ENCODE measurements at places on chromosomes 3 and 15.

GRCh38 chr3:187773233-187774184, 28.2 kb upstream of the BCL6 start:
- no peak for DNase-seq

DNA sequence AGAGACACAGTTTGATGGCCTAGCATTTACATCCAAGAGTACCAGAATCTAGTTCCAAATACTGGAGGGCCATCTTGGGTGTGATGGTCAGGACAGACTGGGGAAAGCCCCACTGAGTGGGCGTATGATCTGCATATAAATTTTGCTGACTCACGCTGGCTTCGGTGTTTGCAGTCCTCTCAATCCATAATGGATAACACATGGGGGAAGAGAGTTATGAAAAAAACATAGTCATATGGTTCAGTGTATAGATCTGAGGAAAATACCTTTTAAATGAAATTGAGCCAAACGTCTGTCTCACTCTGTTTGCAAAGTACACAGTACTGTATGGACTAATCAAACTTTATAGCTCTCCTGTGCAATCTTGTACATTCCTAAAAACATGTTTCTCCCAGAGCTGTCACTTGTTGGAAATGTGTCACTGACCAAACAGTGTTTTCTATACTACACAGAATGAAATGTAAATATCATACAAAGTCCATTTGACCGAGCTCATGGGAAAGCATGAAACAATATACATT, 125.3 kb upstream of the THBS1 start:
- no peak for DNase-seq

DNA sequence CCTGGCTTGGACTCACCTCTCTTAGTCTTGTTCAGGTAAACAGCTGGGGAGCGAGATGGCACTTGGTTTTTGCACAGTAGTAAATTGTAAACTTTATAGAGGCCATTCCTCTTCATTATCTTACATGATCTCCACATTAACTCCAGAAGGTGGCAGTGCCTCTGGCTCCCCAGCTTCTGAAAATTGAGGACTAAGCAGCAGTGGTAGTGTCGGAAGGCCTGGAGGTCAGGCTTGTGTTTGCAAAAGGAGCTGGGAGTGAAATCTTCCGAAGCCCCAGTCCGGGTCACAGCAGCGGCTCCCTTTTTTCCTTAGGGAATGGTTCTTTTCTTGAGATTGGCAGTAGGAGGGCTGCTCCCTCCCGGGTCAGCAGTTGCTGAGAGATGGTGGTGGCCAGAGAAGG, 85.7 kb downstream of the FNDC3B start:
- DNase-seq: no peak

- no peak for DNase-seq
Observed at GRCh38 chr3:86814918-86815655, 175.9 kb downstream of the VGLL3 start.
